ENCODE measurements at places on chromosomes 2 and 18. TPM values are rescaled to one million over a fixed set of nuclear protein-coding genes. Genes with fewer than 3 reads are reported as not detected.

The CENPA gene
- total RNA-seq = 5.6 TPM

The ATG9A gene
- total RNA-seq = 78.7 TPM

The OBSL1 gene
- 20.8 TPM for total RNA-seq

The TLX2 gene
- not detected for total RNA-seq

The GAREM1 gene
- 3.6 TPM for total RNA-seq

The RNMT gene
- 47.9 TPM for total RNA-seq

The KCNG3 gene
- total RNA-seq = not detected

The RSAD2 gene
- 0.20 TPM for total RNA-seq

The SNRPD1 gene
- 15.0 TPM for total RNA-seq

The REG3G gene
- total RNA-seq = not detected

The WNT10A gene
- total RNA-seq = 13.5 TPM

The LRRTM1 gene
- not detected for total RNA-seq

The RBBP8 gene
- total RNA-seq = 71.9 TPM

The KCNG2 gene
- not detected for total RNA-seq

The SGPP2 gene
- 88.9 TPM for total RNA-seq

The HOXD13 gene
- total RNA-seq = not detected

The ZRANB3 gene
- 14.6 TPM for total RNA-seq

The SLC14A1 gene
- total RNA-seq = 0.17 TPM

The ACVR1 gene
- total RNA-seq = 57.3 TPM

The RAB17 gene
- total RNA-seq = 11.9 TPM

The MC4R gene
- not detected for total RNA-seq

The DSEL gene
- total RNA-seq = 10.7 TPM

The MC5R gene
- total RNA-seq = not detected

The RAPGEF4 gene
- 1.2 TPM for total RNA-seq

The SP140 gene
- 4.3 TPM for total RNA-seq
